ENCODE measurements at places on chromosomes 4 and X.

DNA sequence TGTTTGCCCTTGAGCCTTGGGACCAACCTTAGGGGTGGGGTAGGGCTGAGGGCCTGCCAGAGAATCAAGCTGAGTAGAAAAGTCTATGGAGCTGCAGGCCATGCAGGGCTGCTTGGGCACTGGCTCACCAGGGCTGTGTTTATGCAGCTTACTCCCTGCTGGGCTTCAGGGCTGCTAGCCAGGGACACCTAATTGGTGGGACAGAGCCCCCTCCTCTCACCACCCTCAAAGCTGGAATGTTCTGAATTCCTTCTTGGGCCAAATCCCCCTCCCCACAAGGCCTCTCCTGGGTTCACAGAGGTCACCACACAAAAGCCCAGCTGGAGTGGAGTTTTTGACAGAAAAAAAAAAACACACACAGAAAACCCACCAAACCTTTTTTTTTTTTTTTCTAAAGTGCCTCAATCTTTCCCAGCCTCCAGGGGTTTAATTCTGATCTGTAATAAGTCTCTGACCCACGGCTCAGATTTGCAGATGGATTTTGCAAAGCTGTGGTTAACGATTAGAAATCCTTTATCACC, at the start of gene CLDN2:
CLDN2 (plus strand) TSS at position 471 of the 521 bp plus-strand sequence. CDS start 7,827 bp downstream, outside the sequence.
- DNase-seq: no peak

DNA sequence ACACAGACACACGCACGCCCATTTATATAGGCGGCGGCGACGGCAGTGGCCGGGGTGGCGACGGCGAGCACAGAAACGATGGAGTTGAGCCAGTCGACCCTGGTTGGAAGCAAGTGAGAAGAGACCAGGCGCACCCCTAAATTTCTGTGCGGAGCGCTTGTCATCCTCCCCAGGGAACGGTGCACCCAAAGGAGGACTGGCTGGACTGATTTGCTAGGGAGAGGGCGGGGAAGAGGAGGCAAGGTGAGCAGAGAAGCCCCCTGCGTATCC, 302 bp downstream of the NHS start:
- DNase-seq: no peak

DNA sequence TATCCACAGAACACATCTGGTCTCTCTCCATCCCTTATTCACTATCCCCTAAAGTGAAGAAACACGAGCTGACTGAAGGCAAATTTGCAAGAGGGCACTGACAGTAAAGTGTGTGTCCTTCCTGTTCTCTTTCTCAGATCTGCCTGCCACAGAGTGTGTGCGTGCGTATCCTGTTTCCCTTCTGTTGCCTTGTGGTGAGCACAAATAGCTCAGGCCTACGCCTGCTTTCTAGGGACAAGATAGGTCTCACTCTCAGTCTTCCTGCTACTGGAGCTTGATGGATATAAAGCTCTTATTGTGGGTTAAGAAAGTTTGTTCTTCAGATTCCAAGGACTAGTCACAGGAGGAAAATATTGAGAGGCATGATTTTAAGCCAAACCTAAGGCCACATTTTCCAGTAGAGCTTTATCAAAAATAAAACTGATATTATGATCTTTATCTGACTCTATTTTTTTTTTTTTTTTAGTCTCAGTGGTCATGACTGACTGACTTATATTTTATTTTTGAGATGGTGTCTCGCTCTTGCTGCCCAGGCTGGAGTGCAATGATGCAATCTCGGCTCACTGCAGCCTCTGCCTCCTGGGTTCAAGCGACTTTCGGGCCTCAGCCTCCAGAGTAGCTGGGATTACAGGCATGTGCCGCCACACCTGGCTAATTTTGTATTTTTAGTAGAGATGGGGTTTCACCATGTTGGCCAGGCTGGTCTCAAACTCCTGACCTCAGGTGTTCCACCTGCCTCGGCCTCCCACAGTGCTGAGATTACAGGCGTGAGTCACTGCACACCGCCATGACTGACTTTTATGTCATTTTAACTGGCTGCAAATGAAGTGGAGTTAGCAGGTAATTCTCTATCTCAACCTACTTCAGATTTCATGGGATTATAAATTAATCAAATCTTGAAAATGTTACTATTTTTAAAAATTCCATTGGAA, 140.3 kb upstream of the SH3RF1 start:
- DNase-seq: peak; percentile 3

DNA sequence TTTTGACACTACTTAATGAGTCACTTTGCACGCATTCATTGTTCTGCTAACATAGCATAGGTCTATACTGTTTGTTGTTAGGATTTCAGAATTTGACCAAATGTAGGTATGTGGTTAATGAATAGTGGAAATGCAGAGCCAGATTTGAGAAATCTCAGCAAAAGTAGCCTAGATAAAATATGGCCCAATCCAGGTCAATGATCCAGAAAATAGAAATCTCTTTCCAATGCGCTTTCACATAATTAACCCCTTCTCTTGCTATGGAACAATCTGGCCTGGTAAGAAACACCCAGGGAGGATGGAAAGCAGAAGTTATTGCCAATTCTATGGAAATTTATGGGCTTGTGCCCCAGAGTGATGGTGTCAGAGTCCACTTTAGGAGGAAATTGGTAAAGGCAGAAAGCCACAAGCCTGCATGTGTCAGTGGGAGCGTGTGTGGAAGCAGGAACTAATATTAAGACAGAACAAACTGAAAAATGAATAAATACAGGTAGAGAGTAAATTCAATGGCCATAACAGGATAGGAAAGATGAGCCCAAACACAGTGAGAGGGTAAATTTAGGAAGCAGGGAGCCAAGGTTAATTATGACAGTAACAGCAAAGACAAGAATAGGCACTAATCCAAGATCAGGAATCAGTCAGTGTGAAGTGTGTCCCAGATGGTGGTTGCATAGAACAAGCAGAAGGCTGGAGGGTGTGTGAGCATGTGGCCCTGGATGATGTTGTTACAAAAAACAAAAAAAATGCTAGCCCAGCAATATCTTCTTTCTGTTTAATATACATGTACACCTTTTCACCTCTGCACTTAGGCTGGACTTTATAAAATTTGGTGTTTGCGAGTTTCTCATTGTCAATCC, 102.9 kb downstream of the SYTL5 start:
- DNase-seq: no peak

DNA sequence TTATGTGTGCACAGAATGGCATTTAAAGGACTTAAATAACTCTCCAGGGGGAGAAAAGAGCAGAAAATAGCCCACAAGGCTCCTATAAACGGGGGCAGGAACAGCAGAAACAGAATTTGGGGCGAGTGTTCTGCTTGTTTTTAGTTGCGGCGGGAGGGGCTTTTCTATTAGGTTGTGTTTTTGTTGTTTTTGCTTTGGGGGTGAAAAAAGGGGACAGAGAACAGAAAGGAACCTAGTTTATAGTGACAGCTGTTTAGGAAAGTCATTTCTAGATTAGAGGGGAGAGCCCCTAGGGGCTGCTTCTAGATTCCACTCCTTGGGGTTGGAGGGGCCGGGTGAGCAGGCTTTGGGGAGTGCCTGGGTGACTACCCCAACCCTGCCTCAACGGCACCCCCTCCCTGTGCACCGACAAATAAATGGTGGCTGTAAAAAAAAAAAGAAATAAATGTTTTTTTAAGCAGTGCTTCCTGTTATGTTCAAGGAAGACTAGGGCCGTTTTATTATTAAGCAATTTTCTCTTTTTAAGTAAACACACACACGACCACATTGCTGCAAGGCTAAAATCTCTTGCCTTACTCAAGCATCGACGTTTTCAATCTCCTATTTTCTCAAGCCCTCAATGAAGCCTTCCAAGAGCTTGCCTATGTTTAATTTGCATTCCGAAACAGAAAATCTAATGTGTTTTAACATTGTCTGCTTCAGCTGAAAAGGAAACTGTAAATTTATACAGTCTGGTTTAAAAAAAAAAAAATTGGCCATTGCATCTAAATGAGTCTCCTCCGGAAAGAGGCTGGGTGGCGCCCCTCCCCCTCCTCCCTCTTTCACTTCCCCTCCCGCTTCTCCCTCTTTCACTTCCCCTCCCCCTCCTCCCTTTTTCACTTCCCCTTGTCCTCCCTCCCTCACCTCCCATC, 123.3 kb upstream of the TBL1X start:
- peak; percentile 62 for DNase-seq

- DNase-seq: no peak
These were observed 113.0 kb upstream of the AADAT start for GRCh38 chr4:170202721-170203120.

- DNase-seq: no peak
These were observed 56.4 kb downstream of the RAB28 start for GRCh38 chr4:13427599-13428325.

DNA sequence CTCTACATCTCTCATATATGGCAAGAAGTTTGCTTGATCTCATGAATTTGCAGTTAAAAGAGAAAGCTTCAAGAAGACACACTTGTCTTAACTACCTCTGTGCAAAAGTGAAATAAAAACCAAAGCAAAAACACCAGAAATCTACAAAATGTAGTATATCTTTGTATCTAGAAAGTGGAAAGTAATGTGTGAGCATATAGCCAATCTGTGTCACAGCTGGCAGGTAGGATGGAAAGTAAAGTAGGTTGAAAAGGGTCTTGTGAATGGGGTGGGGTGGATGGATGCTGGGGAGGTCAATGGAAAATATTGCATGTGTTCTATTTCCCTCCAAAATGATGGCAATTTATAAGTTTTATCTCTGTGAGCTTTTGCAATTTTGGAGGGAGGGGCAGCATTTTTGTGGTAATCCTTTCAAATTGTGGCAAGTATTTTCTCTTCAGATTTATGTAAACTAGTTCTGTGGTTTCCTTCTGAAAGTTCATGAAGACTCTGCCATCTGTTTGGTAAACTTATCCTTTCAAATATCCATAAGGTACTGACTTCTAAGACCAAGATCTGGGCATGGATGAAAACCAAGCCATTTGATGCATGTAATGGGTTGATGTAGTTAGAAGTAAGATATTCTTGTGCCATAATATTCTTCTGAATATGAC, 215.9 kb upstream of the GIMD1 start:
- DNase-seq: peak; percentile 22

- DNase-seq: no peak
These were observed 23.1 kb upstream of the LRAT start for GRCh38 chr4:154720618-154721267.

- DNase-seq: no peak
These were observed 34.4 kb downstream of the FRAS1 start for GRCh38 chr4:78091534-78091933.

- no peak for DNase-seq
These were observed 31.9 kb downstream of the APLN start for GRCh38 chrX:129622757-129623301.

GRCh38 chrX:48179691-48180090, 16.9 kb downstream of the SSX5 start:
- no peak for DNase-seq

DNA sequence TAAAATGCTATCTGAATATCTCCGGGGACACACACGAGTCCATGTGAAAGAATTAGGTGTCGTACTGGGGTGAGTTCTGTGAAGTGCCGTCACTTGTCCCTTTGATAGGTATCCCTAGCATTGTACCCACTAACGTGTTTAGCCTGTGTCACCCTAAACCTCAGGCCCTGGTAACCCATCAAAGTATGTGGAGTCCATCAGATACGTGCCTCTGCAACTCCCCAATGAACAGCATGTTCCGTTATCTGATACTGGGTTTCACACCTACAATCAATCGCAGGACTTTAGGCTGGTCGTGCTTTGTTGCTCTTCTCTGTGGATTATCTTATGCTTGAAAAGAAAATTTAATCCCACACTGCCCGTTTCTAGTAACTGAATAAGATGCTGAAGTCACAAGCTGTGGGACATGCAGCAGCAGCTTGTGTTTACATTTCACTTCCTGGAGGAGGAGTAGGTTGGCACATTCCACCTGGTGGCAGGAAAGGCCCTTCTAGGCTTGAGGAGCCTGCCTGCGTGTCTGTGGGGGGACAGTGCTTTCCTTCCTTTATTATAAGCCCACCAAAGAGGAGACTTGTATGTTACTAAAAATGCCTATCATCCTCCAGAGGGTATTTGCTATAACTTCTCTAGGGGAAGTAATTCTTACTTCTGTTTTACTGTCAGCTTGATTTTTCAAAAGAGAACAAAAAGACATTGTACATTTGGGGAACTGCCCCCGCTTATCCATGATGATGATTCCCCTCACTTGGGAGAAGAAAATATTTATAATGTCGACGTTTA, 127.2 kb downstream of the FNIP2 start:
- no peak for DNase-seq

GRCh38 chr4:149353241-149353640, 462.4 kb downstream of the IQCM start:
- DNase-seq: no peak

Data from GM23248 (cell line).